ENCODE measurements at places on chromosomes 11 and 22.

DNA sequence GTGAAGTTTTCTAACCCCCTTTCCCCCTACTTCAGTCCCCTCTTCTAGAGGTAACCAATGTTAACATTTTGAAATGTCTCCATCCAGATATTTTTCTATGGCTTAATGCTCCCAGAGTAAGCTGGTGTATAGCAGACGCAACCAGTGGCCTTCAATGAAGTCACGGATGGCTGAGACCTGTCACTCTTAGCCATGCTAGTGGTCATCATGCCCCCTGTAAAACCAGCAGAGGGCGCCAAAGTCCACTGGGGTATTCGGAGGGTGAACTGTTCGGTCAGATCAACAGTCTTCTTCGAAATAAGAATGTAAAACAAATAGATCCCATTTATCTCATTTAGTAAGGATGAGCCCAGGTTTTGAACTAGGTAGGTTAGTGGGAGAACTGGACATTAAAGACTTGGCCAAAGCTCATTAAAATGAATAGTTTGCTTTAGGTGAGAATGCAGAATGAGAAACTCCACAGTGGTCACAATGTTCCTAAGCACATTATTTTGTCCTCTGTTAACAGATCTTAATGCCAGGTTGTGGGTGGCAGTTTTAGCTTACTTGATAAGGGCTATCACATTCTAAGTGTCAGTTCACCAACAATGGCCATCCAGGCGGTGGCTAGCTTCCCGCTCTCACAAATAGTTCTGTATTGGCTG is 8.6 kb upstream of the MMP8 start:
- peak; percentile 54 for DNase-seq

DNA sequence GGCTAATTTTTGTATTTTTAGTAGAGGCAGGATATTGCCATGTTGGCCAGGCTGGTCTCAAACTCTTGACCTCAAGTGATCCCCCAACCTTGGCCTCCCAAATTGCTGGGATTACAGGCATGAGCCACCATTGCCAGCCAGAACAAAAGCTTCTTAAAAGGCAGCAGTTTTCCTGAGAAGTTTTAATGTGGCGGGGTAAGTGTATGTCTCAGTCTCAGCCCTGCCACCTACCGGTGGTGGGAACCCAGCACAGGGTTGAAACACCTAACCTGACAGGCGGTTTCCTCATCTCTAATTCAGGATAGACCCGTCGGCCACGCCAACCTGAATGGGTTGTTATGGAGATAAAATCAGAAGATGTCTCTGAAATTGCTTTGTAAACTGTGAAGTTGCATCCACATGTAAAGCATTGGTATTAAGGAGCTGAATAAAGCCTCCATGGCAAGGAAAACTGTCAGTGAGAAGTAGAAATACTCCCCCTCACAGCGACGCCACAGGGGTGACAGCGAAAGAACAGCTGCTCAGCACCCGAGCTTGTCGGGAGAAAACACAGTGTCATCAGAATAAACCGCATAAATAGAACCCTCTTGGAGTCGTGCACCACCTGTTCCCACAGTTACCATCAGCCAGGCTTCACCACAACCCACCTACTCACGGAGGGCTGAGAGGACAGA is 165.9 kb upstream of the NCAM1 start:
- DNase-seq, result peak; percentile 9

DNA sequence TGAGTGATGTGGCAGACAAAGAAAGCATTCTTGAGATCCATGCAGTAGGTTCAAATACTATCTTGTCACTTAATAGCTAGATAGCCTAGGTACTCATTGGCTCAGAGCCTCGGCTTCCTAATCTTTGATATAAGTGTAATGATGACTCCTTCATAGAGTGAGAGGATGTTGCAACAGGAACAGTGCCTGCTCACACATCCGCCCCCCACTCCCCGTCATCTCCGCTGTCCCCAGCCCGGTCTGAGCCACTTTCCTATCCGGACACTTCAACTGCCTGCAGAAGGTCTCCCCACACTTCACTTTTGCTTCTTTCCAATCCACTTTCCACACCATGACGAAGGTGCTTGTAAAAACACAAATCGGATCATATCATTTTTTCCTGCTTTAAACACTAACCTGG is 128.8 kb downstream of the NTM start:
- DNase-seq, result no peak

- no peak for DNase-seq
These were observed 13.4 kb downstream of the AP5B1 start for GRCh38 chr11:65767406-65767805.

DNA sequence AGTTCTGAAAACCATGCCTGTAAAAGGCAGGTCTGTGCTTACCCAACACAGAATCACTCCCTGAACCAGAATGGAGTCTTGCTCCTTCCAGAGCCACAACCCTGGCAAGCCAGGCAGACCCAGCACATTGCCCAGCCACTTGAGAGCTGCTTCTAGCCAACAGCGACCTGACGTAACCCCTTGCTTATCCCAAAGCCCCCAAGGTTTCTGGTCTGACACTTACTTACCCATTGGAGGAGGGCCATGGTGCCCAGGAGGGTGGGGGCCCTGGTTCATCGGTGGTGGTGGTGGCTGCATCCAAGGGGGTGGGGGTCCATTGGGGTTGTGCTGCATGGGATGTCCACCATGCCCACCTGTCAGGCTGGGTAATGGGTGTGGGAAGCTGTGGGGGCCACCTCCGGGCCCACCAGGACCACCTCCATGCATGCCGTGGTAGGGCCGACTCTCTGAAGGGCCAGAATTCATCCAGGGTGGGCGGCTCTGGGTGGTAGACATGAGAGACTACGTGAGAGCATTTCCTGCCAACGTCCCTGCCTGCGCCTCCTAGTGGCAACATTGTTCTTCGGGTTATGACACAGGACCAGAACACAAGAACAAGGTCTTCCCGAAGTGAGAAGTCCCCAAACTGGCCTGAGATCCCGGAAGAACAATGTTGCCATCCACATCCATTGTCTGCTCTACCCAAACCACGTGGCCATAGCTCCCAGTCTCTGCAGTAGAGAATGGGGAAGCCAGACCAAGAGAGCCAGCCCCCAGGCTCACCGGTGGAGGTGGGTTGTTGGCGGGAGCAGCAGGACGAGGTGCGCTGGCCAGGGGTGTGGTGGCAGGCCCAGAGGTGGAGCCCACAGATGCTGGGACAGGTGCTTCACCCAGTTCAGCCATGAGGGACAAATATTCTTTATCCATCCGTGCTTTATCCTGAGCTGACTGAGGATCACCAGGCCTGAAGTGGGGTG is 7.8 kb upstream of the PYGM start:
- peak; percentile 80 for DNase-seq

DNA sequence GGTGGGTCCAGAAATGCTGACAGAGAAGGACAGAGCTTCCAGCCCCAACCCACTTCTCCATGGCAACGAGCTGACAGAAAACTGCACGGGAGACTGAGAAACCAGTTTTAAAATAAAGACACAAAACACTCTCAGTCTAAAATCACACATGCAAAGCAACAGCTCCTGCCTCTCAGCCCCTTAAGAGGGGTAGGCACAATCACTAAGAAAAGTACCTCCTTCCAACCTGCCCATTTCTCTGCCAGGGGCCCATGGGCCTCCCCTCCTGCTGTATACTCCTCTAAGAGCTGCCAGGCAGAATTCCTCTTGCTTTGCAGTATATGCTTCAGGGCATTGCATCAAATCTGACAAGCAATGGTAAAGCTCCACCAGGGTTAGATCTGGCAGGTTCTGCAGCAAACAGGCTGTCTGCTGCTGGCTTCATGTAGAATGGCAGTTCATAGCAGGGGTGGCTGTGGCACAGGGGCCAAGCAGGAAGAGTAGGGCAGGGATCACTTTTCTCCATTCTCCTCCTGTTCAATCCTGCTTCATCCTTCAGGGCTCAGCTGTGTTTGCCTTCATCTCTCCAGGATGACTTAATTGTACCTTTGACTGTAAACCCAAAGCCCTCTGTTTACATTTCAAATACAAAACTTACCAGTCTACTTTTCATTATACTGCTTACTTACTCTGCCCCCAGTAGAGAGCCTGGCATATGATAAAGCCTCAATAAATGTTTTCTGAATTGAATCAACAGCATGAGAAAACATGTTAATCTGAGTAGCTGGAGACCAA is 77.7 kb downstream of the KCNC1 start:
- DNase-seq, result no peak

- no peak for DNase-seq
These were observed 193.0 kb upstream of the E2F8 start for GRCh38 chr11:19433791-19434190.

DNA sequence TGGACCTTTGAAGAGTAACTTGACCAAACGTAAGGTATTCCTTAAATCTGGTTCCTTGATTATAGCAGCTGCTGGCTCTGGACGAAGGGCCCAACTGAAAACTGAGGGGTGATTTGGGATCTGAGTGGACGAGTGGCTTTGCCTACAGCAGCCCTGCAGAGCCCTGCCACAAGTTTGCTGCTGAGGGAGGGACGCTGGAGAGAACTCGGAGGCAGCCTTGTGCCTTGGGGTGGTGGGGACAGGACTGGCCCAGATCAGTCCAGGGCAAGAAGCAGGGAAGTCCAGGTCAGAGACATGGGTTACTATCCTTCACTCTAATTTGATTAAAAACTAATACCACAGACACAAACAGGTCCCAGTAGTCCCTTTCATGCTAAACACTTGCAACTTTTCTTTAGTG is 89.6 kb upstream of the PITPNB start:
- no peak for DNase-seq

DNA sequence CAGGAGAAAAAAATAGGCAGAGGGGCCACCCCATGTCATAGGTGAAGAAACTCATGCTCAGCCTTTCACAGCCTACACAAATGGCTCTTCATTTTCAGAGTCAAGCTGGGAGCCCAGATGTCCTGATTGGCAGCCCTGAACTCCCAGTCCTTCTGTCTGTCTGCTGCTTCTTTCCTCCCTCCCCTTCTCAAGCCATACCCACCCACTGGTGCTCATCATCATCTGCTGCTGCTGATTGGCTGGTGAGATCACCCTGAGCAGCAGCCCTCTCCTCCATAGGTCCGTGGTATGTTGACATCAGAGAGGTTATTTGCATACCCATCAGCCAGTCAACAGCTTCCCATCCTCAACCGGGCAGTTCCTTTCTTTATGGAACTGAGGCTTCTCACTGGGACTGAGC is 46.1 kb upstream of the PRDM11 start:
- DNase-seq, result no peak

DNA sequence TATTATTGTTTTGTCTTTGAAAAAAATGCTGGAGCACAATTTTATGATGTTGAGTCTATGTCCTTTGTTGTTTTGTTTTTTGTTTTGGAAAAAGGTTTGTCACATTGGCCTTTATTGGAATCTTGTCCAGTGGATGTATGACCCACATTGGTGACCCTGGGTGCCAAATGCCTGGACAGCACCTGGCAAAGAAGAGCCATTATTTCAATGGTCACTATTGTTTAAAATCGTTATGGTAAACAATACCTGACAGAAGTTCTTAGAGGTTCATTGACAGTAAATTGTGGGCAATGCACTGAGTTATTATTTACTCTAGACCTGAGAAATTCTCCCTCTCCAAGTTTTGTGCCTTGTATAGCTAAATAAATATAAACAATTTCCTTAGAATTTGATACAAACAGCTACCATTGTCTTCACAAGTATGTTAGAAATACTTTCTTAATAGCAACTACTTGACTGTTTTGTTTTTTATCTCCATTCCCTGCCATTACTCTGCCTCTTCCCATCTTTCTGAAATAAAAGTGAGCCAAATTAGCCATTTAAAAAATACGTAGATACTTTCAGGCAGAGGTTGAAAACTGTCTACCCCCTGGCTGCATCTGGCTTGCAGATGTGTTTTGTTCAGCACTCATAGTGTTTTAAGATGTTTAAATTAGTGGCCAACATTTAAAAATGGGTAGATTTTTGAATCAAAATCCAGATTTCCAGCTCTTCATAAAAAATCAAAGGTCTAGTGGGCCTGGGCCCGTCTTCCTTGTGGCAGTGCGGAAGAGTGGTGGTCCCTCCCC is 39.9 kb downstream of the BMAL1 start:
- no peak for DNase-seq

GRCh38 chr11:119584193-119585042 is 144.6 kb downstream of the NECTIN1 start:
- no peak for DNase-seq

DNA sequence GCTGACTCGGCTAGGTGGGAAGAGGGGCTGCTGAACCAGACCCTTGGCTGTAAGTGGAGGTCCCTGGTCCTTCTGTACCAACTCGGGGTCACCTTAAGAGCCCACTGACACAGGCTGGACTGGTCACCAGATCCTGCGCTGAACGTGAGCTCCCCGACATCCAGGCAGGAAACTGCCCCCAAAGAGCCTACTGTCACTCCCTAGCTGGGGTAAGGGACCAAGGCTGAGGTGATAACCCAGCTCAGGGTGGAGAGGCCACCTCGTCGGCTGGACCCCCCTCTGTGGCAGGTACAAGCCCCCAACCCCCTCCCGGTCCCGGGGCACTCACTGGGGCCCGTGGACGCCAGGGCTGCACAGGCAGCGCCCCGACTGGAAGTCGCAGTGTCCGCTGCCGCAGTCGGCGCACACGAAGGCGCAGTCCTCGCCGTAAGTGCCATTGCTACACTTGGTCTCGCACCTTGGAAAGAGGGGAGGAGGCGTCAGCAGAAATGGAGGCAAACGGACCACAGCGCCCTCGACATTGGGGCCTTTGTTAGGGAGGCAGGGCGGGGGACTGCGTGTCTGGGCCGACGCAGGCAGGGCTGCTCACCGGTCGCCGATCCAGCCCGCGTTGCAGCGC is 7.4 kb downstream of the SCARF2 start:
- no peak for DNase-seq

- DNase-seq, result no peak
These were observed 15.8 kb upstream of the WNT7B start for GRCh38 chr22:45992737-45993136.

DNA sequence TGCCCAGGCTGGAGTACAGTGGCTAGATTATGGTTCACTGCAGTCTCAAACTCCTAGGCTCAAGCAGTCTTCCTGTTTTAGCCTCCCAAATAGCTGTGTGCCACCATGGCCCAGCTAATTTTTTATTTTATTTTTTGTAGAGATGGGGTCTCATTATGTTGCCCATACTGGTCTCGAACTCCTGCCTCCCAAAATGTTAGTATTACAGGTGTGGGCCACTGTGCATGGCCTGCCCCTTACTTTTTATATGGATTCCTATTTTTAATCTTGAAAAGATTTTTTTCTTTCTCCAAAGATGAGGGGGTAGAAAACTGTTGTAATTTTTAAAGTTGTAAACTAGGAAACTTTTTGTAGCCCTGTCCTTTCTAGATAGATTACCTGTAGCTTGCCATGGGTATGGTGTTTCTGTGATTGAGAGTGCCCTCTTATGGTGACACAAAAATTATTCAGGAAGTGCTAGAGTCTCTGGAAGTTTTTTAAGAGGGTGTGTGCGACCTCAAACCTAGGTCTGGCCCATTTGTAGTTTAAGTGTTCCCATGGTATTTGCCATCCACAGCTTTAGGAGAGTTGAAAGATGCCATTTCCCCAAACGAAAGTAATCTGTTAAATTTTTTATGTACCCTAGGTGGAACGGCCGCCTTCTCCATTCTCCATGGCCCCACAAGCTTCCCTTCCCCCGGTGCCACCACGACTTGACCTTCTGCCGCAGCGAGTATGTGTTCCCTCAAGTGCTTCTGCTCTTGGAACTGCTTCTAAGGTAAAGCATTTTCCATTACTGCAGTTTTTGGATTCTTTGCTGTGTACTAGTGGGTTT is 32.4 kb downstream of the MCAM start:
- DNase-seq, result peak; percentile 10

GRCh38 chr22:18044548-18045271 is 20.3 kb upstream of the MICAL3 start:
- no peak for DNase-seq
